ENCODE measurements at places on chromosomes 1 and 21.
A peak's percentile ranks its signal among the peaks of the same experiment; 100 is the strongest.

DNA sequence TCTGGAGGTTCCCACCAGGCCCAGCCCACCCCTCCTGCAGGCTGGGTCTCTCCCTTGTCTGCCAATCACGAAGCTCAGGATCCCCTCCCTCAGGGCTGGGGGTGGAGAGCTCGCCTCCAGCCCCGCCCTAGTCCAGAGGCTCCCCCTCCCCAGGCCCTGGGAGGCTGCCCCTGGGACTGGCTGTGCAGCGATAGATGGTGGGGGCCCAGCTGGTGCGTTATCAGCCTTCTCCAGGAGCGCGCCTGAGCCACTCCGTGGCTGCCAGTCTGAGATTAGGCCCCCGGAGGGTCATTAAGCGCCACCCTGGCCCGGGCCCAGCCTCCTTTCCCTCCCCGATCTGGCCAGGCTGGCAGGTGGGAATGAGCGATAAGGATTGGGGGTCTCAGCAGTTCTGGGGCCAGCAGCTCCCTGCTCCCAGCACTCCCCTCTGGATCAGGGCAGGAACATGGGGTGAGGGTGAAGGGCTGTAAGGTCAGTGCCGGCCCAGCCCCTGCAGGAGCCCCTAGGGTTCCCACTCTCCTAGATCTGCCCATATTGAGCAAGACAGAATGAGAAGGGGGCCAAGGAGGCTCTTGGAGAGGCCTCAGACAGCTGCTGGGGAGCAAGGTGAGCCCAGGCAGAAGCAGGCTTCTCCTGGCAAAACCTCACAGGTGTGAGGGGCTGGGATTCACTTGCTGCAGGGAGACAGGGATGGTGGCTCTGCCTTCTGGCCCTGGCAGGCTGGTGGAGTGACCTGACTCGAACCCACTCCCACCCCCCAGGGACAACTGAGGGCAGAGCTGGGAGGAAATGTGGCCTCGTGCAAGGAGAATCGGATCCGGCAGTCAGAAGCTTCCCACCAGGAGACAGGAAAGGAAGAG, 8.5 kb downstream of the PDZK1IP1 start:
- DNase-seq, result no peak

DNA sequence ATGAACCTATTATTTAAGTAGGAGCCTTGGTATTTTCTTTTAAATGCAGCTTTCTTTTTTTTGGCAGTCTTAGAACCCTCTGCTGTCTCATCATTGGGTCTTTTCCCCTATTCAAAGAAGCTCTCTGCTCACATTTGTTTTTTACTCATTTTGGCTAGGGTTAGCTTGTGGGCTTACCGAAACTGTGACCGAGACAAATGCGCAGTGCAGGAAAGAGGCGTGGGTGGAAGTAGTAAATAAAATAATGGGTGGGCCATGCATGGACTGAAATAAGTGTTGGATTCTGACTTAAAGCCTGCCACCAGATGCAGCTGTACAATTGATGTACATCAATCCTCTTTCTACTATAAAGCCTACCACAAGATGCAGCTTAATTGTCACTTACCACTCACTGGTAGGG, 14.7 kb downstream of the XPR1 start:
- no peak for DNase-seq

- DNase-seq, result no peak
These were observed 766 bp downstream of the AGO4 start for GRCh38 chr1:35808450-35809113.

DNA sequence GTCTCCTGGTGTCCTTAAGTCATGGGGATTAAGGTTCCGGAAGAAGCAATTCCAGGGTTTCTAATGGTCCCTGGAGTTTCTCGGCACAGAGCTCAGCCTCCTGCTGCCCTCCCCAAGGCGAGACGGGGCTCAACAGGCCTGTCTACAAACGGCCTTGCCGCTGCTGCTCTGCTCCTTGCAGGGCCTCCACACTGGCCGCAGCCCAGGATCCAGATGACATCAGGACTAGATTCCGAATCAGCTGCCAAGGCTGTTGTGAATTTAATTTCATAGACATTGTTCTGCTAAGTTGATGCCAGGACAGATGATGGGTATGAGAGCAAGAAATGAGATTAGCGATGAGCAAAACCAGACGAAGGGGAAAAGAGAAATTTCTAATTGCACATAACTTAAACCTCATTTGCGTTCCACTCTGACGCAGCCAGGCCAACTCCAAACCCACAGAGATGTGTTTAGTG, 103.6 kb upstream of the BACE2 start:
- DNase-seq, result no peak

DNA sequence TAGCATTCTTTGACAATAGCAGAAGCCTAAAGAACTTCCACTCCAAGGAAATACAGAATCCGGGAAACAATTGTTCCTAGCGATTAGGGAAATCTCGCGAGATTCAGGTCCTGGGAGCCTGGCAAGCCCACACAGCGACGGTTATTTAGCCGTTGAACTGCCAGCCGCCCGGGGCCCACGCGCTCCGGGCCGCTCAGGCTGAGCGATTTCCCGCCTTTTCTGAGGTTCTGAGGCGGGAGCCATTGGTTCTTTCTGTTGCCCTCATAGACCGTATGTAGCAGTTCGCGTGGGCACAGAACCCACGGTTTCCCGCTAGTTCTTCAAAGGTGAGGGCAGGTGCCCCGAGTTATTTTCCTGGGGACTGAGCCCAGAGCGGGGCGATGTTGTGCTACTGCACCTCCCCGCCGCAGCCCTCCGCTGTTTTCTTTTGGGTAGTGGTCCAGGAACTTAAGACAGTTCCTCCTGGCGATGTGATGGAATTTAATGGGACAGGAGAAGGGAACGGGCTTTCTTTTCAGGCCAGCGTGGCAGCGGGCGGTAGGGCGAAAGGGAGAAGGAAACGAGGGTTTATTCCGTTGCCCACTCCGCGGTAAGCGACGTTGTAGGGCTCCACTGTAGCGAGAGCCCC, at the start of gene SYCP1:
SYCP1 (plus strand) TSS at position 171 of the 628 bp plus-strand sequence. CDS start 602 bp downstream, outside the sequence.
- no peak for DNase-seq

- no peak for DNase-seq
These were observed 19.8 kb downstream of the RPRD2 start for GRCh38 chr1:150383631-150384324.

DNA sequence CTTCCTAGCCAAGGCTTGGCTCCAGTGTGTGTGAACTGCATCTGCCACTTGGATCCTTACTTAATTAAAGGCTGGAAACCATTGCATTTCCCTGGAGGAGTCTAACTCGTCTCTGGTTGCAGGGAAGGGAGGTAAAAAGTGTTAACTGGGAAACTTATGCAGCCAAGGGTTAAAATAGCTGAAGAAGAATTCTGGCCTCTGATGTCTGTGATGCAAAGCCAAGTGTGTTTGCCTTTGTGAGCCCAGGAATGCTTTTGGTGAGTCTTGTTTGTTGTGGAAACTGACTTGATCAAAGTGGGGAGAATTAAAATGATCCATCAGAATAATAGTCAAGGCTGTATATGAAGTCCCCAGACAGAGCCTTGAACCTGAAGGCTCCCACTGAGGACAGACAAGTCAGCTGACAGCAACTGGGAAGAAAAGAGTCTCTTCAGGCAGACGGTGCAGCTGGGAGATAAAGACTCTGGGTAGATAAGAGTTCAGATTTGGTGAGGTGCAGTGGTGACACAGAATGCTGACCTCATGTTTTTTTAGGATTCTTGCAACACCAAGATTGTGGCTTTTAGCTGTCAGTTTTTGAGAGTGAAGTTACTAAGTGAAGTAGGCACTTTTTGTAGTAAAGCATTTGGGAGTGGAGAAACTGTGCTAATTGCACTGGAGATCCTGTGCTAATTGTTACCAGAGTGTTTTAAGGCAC, 59.5 kb upstream of the WLS start:
- no peak for DNase-seq

- DNase-seq, result peak; percentile 41
These were observed 14.7 kb downstream of the CASQ2 start for GRCh38 chr1:115753830-115754229.

GRCh38 chr1:62998845-62999649, 215.1 kb downstream of the ATG4C start:
- DNase-seq, result no peak

DNA sequence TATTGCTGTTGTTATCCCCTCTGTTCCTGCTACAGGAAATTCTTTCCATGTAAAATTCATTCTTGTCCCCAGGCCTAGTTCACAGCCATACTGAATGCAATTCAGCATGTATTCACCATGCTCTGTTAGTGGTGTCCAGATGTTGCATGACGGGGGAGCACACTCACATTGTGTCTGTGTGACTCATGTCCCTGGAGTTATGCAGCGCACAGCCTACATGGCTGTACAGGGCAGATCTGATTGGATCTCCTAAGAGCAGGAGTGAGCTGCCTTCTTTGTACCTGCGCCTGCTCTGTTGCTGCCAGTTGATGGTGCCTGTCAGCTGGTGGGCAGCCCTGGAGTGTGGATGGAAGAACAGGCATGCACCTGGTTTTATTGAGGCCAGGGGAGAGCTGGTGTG, 17.6 kb downstream of the HTR6 start:
- no peak for DNase-seq

GRCh38 chr1:246114369-246114768, 392.7 kb downstream of the SMYD3 start:
- DNase-seq, result no peak

- DNase-seq, result no peak
These were observed 57.2 kb downstream of the EYA3 start for GRCh38 chr1:28031173-28031572.

DNA sequence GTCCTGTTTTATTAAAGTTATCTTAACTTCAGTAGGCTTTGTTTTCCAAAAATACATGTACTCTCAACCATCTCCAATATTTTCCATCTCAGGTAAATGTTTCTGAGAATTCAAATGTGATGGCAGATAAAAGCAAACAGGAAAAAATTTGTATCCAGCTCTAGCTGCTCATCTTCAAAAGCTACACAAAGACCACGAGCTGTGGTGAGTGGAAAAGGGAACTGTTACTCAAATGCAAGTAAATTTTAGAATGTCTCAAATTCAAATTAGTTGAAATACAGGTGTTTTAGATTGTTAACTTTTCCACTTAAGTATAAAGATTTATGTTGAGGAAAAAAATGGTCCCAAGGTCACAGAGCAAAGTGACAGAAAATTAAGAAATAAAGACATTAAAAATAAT, 216.0 kb downstream of the SLC45A1 start:
- no peak for DNase-seq

- DNase-seq, result no peak
These were observed 40.9 kb downstream of the ATP6V1G3 start for GRCh38 chr1:198499588-198499987.

DNA sequence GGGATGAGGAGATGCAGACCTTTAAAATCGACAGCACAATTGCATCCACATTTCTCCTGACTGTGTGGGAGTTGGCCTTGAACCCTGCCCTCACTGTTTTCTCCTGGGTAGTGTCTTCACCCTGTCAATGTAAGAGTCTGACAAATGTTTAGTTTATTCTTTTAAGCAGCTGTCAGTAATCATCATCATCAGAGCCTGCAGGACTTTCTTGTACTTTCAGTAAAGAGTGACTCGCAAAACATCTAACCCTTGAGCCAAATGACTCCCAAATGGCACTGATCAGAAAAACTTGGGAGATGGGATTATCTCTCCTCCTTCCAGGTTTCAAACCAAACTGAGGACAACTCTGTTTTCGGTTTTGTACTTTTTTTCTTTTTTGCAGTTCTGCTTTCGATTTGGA, 460.2 kb downstream of the KIF26B start:
- DNase-seq, result no peak

- no peak for DNase-seq
These were observed 86.0 kb upstream of the MAP10 start for GRCh38 chr1:232718928-232719927.

DNA sequence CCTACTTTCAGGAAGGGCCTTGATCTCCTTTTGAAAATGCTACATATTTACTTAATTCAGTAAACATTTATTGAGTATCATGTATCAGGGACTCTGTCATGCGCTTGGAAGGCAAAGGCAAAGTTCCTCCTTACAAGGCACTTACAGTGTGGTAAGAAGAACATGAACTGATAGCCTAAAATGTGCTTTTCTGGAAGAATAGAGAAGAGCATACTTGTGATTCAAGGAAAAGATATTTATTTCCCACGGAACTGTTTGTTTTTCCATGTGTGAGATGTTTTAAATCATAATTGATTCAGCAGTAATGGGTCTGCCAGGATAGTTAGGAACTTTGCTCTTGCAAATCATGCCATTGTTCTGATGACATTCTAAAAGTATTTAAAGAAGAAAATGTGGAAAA, 110.1 kb upstream of the ZNHIT6 start:
- DNase-seq, result peak; percentile 70

DNA sequence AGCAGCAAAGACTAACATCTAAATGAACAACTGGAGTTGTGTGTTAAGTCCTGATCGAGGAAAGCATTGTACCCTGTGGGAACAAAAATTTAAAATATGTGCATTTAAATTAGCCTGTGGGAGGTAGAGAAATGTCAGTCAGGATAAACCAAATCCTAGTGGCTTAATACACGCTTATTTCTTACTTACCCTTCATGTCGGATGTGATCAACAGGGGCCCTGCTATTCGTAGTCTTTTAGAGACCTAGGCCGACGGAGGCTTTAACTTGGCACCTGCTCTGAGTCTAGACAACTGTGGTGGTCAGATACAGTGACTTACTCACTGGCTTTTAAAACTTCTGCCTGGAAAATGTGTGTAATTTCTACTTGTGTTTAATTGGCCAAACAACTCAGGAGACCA, 10.2 kb downstream of the GSTM3 start:
- DNase-seq, result no peak

- peak; percentile 0 for DNase-seq
These were observed 137.6 kb downstream of the GPATCH2 start for GRCh38 chr1:217493290-217493689.

DNA sequence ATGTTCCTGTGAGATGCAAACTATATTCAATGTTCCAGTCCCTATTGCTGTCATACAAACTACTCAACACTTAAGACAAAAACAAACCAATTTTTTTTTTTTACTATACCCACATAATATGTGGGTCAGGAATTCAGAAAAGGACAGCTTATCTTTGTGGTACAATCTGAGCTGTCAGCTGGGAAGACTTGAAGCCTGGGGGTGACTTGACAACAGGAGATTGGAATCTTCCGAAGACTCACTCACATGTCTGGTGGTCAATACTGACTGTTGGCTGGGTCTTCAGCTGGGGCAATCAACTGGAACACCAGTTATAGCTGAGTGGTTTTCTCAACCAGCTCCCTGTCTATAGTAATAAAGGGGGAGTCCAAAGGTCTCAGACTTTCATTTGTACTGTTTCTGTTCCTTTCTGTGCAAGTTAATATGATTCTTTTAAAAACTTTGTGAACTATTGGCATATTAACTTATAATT, 81.7 kb upstream of the ATP1B1 start:
- DNase-seq, result no peak

DNA sequence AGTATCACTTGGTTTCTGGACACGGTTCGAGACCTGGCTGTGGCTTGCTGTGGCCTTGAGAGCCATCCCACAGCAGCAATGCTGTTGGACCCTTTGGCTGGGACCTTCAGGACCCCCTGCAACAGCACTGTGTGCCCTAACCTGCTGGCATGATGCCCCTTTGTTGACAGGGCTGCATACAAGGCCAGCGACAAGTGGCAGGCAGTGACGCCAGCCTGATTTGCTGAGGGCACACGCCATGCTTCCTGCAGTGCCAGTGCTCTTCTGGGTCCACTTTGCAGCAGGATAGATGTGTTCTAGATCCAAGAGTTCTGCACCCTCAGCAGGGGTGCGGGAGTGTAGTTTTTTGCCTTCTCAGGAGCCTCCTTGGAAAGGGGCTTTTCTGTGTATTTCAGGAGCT, 32.8 kb downstream of the COQ8A start:
- DNase-seq, result no peak

GRCh38 chr21:17725339-17725738, 93.8 kb downstream of the C21orf91 start:
- peak; percentile 37 for DNase-seq

- no peak for DNase-seq
These were observed 37.6 kb downstream of the DHCR24 start for GRCh38 chr1:54849219-54850068.
